ENCODE measurements at places on chromosomes 7 and 10. TPM values are rescaled to one million over a fixed set of nuclear protein-coding genes. Genes with fewer than 3 reads are reported as not detected.

The ABCC2 gene
- total RNA-seq = 0.58 TPM

The WEE2 gene
- not detected for total RNA-seq

The SLC39A12 gene
- not detected for total RNA-seq

The TMEM236 gene
- under 0.01 TPM for total RNA-seq

The CLDN4 gene
- 0.19 TPM for total RNA-seq

The VWDE gene
- total RNA-seq = 0.51 TPM

The HOXA9 gene
- total RNA-seq = 8.7 TPM

The ENO4 gene
- total RNA-seq = 0.23 TPM

DNA sequence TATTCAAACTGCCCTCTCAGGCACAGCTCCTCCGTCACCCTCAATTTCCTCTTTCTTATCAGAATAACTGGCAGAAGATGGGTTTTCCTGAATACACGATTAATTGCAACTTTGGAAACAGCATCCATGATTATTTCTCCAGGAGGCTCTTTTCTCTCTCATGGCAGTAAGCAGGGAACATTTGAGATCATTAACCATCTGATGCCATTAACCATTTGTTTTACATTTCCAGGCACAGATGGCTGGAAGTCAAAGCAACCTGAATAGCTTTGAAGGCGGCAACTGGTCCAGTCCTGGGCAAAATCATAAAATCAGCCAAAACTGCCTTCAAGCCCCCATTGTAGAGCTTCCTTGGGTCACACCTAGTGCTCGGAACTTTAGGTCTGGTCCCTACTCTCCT is 289.5 kb upstream of the AOAH start:
- DNase-seq = no peak

Data from LHCN-M2 (cell line).